GM04503 (cell line): ENCODE measurements at places on chromosomes 5 and 9.

- DNase-seq, result no peak
Observed at GRCh38 chr9:113177251-113177650, 26.4 kb downstream of the SLC31A2 start.

DNA sequence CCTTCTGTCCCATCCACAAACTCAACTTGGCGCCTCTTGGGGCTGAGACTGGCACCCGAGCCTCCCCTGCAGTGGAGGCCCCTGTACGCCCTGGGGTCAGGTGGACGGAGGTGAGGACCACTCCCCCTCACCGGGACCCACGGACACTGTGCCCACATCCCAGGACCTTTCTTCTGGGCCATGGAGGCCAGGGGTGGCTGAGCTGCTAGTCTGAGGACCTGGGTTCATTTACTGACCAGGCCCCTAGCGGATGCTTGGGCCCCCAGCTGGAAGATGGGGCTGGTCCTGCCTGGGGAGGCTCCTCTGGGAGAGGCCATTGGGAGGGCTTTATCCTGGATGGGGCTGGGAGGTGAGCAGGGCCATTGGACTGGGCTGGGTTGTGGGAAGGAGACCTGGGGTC, 16.9 kb upstream of the SLC6A19 start:
- no peak for DNase-seq

GRCh38 chr9:27560457-27560856, 12.8 kb downstream of the C9orf72 start:
- no peak for DNase-seq

DNA sequence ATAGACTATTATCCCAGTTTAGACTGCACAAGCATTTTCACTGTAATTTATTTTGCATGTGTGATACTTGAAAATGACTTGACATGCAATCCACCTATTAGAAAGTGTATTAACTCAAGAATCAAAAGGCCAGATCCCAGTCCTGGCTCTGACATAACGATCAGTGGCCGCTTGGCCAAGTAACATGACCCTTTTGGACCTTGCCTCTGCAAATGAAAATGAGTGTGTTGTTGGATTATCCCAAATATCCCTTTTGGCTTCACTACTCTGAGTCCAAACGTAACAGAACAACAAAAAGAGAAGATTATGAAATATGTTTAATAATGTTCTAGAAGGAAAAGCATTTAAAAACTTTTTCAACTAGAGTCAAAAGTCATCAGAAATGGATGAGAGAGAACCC, 19.0 kb downstream of the DMGDH start:
- no peak for DNase-seq

GRCh38 chr5:112975721-112976431, 722 bp upstream of the DCP2 start:
- no peak for DNase-seq

DNA sequence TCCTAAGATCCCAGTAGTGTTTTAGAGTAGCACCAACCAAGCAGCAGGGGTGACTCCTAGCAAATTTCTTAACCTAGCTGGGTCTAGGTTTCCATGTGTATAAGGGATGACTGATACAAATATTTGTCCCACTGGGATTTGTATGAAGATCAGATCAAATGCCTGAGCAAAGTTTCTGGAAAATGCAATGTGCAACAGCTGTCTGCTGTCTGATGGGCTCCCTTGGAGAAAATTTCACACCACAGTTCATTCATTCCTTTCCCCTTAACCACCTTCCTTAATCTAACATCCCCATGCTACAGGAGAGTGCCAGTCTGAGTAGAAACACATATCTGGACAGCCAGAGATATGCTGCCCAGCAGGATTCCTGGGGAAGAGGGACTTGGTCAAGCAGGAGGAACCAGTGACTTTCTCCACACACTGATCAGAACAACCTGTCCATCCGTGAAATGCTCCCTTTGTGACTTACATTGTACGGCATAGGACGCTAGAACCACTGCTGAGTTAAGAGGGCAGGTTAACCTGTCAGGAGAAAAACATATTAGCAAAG, 53.3 kb downstream of the PTPN3 start:
- no peak for DNase-seq

DNA sequence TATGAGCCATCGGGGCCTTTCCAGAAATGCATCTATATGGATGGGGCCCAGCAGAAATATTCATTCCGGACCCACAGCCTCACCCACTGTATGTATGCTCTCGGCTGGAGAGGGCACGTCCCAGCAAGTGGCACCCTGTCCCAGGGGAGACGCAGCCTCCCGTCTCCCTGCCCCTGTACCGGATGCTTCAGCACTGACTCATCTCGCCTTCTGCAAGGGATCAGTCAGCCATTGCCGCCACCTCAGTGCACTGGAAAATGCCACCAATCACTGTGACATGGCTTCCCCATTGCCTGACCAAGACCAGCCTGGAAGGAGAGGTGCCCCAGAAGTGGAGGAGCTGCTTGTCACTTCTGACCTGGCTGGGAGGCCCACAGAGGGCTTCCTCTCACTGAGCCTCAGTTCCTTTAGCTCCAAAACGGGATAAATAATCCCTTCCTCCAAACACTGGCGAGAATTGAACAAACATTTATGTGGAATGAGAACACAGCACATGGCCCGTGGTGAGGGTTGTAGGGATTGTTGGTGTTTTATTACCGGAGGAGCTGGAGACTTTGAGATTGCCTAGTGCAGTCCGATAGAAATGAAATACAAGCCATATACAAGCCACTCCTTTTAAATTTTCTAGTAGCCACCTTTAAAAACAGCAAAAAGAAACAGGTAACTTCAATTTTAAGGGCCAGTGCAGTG, 43.9 kb upstream of the ORM1 start:
- DNase-seq, result no peak
